ENCODE measurements at places on chromosomes 11 and 22. TPM values are rescaled to one million over a fixed set of nuclear protein-coding genes. Genes with fewer than 3 reads are reported as not detected.
A peak's percentile ranks its signal among the peaks of the same experiment; 100 is the strongest.

- peaks cover 8% of the 10 kb centered on the region for H3K27me3 ChIP-seq
- peaks cover 16% of the 10 kb centered on the region for H3K4me1 ChIP-seq
- H3K27ac ChIP-seq: no peak overlapping the region
- no peak for DNase-seq
- no peaks in the 10 kb centered on the region for H3K36me3 ChIP-seq
Measured at GRCh38 chr11:120228794-120229384, 11.1 kb upstream of the POU2F3 start.

- H3K27ac ChIP-seq: no peak overlapping the region
- no peaks in the 10 kb centered on the region for H3K27me3 ChIP-seq
- H3K4me1 ChIP-seq: no peaks in the 10 kb centered on the region
- H3K4me3 ChIP-seq: no peak overlapping the region
- H3K36me3 ChIP-seq: no peaks in the 10 kb centered on the region
Measured at GRCh38 chr11:115555336-115556090, 51.3 kb upstream of the CADM1 start.

- no peaks in the 10 kb centered on the region for H3K4me1 ChIP-seq
- peaks cover 7% of the 10 kb centered on the region for H3K27me3 ChIP-seq
- no peak overlapping the region for H3K4me3 ChIP-seq
Measured at GRCh38 chr11:7321473-7322450, 70.1 kb downstream of the SYT9 start.

DNA sequence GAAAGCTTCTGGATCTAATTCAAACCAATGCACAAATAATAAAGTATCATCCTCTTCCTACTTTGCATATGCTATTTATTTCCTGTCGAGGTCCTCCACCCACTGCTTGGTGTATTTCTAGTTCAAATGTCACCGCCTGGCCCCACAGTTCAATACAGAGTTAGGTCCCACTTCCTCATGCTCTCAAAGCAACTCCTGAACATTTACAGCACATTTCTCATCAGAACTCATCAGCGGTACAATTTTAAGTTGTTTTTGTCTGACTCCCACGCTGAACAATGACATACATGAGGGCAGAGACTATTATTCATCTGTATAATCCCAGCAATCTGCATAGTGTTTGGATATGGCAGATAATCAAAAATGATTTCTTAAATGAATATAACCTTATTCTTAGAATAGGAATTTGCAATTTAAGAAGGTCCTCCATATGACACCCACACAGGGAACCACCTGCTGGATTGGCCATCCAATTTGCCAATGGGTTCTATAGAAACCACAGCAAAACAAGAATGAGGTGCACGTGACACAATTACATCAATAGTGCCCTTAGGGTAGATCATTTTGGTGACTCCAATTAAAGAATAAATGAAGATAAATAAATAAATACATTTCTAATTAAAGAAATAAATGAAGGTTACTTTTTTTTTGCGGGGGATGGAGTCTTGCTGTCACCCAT lies 54.2 kb downstream of the SLC25A17 start:
- H3K4me1 ChIP-seq: peaks cover 6% of the 10 kb centered on the region
- DNase-seq: peak; percentile 30
- no peak overlapping the region for H3K4me3 ChIP-seq
- no peaks in the 10 kb centered on the region for H3K27me3 ChIP-seq

- no peak for DNase-seq
- H3K36me3 ChIP-seq: peaks cover 8% of the 10 kb centered on the region
- no peak overlapping the region for H3K4me3 ChIP-seq
- no peaks in the 10 kb centered on the region for H3K27me3 ChIP-seq
- H3K4me1 ChIP-seq: peaks cover 9% of the 10 kb centered on the region
Measured at GRCh38 chr22:46843821-46844255, 81.4 kb downstream of the TBC1D22A start.

- H3K4me3 ChIP-seq: no peak overlapping the region
- no peak overlapping the region for H3K27ac ChIP-seq
- no peaks in the 10 kb centered on the region for H3K27me3 ChIP-seq
- H3K36me3 ChIP-seq: peaks cover 34% of the 10 kb centered on the region
- no peaks in the 10 kb centered on the region for H3K4me1 ChIP-seq
Measured at GRCh38 chr11:78112582-78113275, 26.7 kb downstream of the ALG8 start.

The CRY2 gene
- 28.1 TPM for total RNA-seq

The OR52N5 gene
- not detected for total RNA-seq

Data from activated CD8-positive, alpha-beta T cell treated with anti-CD3 and anti-CD28 coated beads, Interleukin-2, amount 10 ng/mL, durations not matched to agents 7 days and 5 days (primary cell).